ENCODE measurements at places on chromosomes 12 and 14.

GRCh38 chr14:91021991-91022621, 38.3 kb downstream of the RPS6KA5 start:
- DNase-seq: no peak

- DNase-seq: no peak
These were observed 201.1 kb upstream of the ATP2B1 start for GRCh38 chr12:89909753-89910152.

DNA sequence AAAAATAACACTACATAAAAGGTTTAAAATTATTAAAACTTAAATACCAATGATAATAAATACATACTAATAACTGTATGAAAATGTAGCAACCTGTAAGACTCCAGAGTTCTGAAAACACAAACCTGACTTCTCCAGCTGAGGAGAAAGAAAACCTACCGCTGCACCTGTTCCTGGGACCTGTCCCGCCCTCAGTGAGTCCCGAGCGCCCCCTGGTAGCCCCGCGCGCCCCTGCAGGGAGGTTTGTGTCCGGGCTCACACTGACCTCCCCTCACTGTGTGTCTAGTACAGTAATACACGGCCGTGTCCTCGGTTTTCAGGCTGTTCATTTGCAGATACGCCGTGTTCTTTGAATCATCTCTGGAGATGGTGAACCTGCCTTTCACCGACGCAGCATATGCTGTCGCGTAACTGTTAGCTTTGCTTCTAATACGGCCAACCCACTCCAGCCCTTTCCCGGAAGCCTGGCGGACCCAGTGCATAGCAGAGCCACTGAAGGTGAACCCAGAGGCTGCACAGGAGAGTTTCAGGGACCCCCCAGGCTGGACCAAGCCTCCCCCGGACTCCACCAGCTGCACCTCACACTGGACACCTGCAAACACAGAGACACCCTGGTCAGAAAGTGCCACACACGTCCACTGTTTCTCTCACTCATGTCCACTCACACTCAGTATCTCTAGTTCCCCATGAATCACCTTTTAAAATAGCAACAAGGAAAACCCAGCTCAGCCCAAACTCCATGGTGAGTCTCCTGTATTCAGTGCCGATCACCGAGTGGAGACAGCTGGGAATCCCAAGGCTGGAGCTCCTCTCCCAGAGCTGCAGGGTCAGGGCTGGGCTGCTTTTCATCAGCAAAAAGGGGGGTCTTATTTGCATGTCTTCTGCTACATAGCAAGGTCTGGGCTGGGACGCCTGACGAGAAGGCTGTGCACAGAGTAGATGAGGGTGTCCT, 1276.3 kb downstream of the TMEM121 start:
- no peak for DNase-seq

GRCh38 chr14:88210426-88210825, 112.6 kb downstream of the KCNK10 start:
- DNase-seq: no peak

DNA sequence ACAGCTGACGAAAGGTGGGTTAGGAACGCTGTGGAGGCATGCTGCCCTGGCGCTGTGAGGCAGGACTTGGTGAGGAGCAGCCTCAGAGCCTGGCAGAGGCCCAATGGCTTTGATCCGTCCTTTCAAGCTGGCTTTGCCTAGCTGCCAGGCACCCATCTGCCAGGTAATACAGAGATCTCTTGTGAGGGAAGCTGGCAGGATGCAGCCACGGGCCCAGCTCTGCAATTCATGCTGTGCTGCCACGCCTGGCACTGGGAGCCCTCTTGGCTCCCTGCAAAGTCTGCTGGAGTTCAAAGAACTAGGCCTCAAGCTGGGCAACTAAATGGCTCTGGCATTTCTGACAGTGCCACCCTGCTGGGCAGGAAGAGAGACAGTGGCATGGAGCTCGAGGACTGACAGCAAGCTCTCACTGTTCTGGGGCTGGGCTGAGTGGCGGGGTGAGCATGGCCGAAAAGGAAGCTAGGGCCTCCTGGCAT, 18.7 kb downstream of the IQSEC3 start:
- DNase-seq: no peak

DNA sequence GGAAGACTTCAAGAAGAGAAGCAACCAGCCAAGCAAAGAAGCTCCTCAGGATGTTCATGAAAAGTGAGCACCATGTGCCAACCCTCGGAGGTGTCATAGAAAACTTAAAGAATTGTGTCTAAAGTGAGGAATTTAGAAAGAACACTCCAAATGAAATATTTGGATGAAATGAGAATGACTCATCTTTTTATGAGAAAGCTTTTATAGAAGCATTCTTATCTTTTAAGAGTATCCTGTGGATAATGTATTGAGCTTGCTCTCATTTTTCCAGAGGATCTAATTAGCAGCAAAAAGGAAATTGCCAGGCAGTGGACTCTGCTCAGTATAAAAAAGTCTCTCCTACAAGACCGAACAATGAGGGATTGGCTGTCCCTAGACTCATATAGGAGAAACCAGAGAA, 454.9 kb downstream of the LRIG3 start:
- no peak for DNase-seq

GRCh38 chr14:105891221-105891602, 364.8 kb downstream of the TMEM121 start:
- DNase-seq: no peak

Measured in fibroblast of mammary gland (primary cell).